PC-3 (cell line): ENCODE measurements at places on chromosomes 1 and 21. TPM values are rescaled to one million over a fixed set of nuclear protein-coding genes. Genes with fewer than 3 reads are reported as not detected.

- H3K36me3 ChIP-seq = peaks cover 4% of the 10 kb centered on the region; the same call in 1 of the 2 replicates
- H3K27me3 ChIP-seq = no peaks in the 10 kb centered on the region
- no peak within 1 kb of the TSS for H3K27ac ChIP-seq
- DNase-seq = peak; percentile 97
Observed at GRCh38 chr1:3796215-3797061, at the start of gene LRRC47. TSS of gene LRRC47 (minus strand) at chr1:3796498. CDS start at chr1:3796476, 22 bp downstream.

DNA sequence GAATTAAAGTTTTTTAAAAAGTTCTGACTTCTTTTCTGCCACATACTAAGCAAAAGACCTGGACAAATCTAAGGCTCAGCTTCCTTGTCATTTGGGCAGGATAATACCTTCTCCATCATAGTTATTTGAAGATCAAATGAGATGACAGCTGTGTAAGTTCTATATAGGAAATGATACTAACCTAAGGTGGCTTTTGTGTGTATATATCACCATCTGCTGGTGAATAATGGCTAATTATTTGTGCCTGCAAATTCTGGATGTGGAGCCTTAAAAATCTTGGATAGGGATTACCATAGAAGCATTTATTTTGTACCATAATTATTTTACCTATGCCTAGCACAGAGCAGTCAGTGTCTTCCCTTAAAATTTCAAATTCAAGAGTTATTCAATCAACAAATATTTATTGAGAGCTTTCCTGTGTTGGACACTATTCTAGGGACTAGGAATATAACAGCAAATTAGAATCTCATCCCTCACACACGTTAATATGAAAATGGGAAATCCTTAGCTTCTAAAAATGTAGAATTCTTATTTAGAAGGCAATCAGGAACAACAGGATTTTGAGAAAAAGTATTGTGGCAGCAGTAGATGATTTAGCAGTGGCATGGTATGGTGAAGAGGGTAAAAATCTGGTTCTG is 89.8 kb downstream of the TMEM200B start:
- no peaks in the 10 kb centered on the region for H3K27me3 ChIP-seq
- H3K36me3 ChIP-seq = no peaks in the 10 kb centered on the region
- H3K27ac ChIP-seq = no peak overlapping the region

GRCh38 chr1:21280011-21280471 is 10.2 kb downstream of the ECE1 start:
- no peaks in the 10 kb centered on the region; the same call in none of the 2 replicates for H3K36me3 ChIP-seq
- no peak overlapping the region for H3K4me3 ChIP-seq
- no peaks in the 10 kb centered on the region for H3K27me3 ChIP-seq
- peak overlapping the region; percentile 11; the same call in 1 of the 2 replicates for H3K27ac ChIP-seq
- peaks cover 11% of the 10 kb centered on the region for H3K4me1 ChIP-seq

- no peaks in the 10 kb centered on the region for H3K4me1 ChIP-seq
- H3K27ac ChIP-seq = no peak overlapping the region
- H3K4me3 ChIP-seq = no peak overlapping the region
Observed at GRCh38 chr1:29626066-29626465, 389.7 kb downstream of the PTPRU start.

- H3K27ac ChIP-seq = no peak overlapping the region
- peaks cover 15% of the 10 kb centered on the region for H3K4me1 ChIP-seq
- no peak for DNase-seq
- no peak overlapping the region for H3K4me3 ChIP-seq
Observed at GRCh38 chr1:29548091-29548490, 311.8 kb downstream of the PTPRU start.

Gene CYYR1
- not detected in 2 replicates for total RNA-seq

- no peak overlapping the region for H3K4me3 ChIP-seq
- peaks cover 46% of the 10 kb centered on the region for H3K27me3 ChIP-seq
- no peaks in the 10 kb centered on the region for H3K36me3 ChIP-seq
Observed at GRCh38 chr1:164905869-164906268, 346.9 kb downstream of the PBX1 start.

GRCh38 chr21:33018707-33019465 is 6.8 kb upstream of the OLIG2 start:
- no peaks in the 10 kb centered on the region for H3K4me1 ChIP-seq
- H3K36me3 ChIP-seq = no peaks in the 10 kb centered on the region
- H3K4me3 ChIP-seq = no peak overlapping the region

GRCh38 chr1:201009962-201010645 is 13.4 kb downstream of the KIF21B start:
- H3K27ac ChIP-seq = no peak overlapping the region
- H3K4me1 ChIP-seq = no peaks in the 10 kb centered on the region
- no peak overlapping the region for H3K4me3 ChIP-seq
- no peaks in the 10 kb centered on the region for H3K36me3 ChIP-seq
- no peak for DNase-seq

Gene IL20
- not detected in 2 replicates for total RNA-seq

DNA sequence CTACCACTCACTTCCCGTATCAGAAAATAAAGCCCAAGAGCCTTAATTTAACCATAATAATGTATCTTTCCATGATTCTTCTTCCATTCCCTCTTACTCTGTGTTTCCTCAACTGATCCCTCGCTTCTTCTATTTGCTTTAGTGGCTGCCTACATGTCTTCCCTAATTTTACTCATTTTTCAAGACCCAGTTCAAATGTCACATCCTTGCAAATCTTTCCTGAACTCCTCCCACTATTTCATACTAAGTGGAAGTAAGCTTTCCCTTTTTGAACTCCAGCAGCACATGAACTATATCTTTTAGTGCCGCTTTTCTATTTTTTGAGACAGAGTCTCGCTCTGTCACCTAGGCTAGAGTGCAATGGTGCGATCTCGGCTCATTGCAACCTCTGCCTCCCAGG is 3.8 kb upstream of the NFYC start:
- no peaks in the 10 kb centered on the region for H3K36me3 ChIP-seq
- no peak overlapping the region for H3K4me3 ChIP-seq
- no peak overlapping the region for H3K27ac ChIP-seq
- no peaks in the 10 kb centered on the region for H3K27me3 ChIP-seq

GRCh38 chr1:59690171-59690930 is 124.4 kb upstream of the HOOK1 start:
- no peak for DNase-seq
- no peak overlapping the region for H3K27ac ChIP-seq
- H3K27me3 ChIP-seq = no peaks in the 10 kb centered on the region

Gene PFDN2
- total RNA-seq = 174 and 197 TPM in 2 replicates

- H3K4me1 ChIP-seq = peaks cover 19% of the 10 kb centered on the region
- peak; percentile 64 for DNase-seq
- no peak overlapping the region for H3K27ac ChIP-seq
- no peak overlapping the region for H3K4me3 ChIP-seq
- no peaks in the 10 kb centered on the region for H3K27me3 ChIP-seq
- H3K36me3 ChIP-seq = peaks cover 24% of the 10 kb centered on the region
Observed at GRCh38 chr1:160244209-160244608, 18.1 kb downstream of the DCAF8 start.

Gene FCAMR
- not detected in 2 replicates for total RNA-seq

Gene LRRC53
- not detected in 2 replicates for total RNA-seq

DNA sequence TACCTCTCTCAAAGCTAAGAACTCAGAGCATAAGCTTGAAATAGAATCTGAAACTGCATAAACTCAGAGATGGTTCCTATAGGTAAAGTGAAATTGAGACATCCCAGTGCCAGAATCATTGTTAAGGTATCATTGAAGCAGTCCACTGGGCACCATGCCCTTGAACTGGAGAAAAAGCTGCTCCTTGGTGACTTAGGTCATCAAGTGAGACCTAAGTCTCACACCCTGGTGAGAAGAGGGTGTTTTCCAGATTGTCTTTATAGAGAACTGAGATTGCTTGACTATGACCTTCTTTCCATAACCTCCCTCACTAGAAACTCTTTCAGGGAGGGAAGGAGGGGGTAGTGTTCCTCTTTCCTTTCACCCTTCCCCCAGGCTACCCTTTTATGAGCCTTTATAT is 9.4 kb upstream of the ATP6V1G3 start:
- H3K27ac ChIP-seq = no peak overlapping the region
- H3K27me3 ChIP-seq = no peaks in the 10 kb centered on the region
- no peak for DNase-seq

- peaks cover 16% of the 10 kb centered on the region for H3K4me1 ChIP-seq
- H3K27me3 ChIP-seq = no peaks in the 10 kb centered on the region
- H3K4me3 ChIP-seq = no peak overlapping the region
- DNase-seq = no peak
- H3K27ac ChIP-seq = no peak overlapping the region
Observed at GRCh38 chr1:168371477-168371876, 90.8 kb downstream of the TBX19 start.

- no peak overlapping the region for H3K27ac ChIP-seq
- H3K27me3 ChIP-seq = no peaks in the 10 kb centered on the region
- no peak for DNase-seq
- no peaks in the 10 kb centered on the region for H3K4me1 ChIP-seq
Observed at GRCh38 chr1:187143783-187144182, 315.0 kb downstream of the PLA2G4A start.

Gene MAN1C1
- 0.11 and 0.75 TPM in 2 replicates for total RNA-seq

Gene FYB2
- not detected in 2 replicates for total RNA-seq

- no peak overlapping the region for H3K4me3 ChIP-seq
- H3K4me1 ChIP-seq = no peaks in the 10 kb centered on the region
- DNase-seq = no peak
- H3K36me3 ChIP-seq = no peaks in the 10 kb centered on the region
- H3K27ac ChIP-seq = no peak overlapping the region
Observed at GRCh38 chr1:59094001-59094400, 202.9 kb upstream of the FGGY start.

GRCh38 chr1:96340686-96341085 is 380.9 kb upstream of the PTBP2 start:
- H3K27me3 ChIP-seq = no peaks in the 10 kb centered on the region
- no peaks in the 10 kb centered on the region for H3K4me1 ChIP-seq
- DNase-seq = no peak
- no peak overlapping the region for H3K27ac ChIP-seq
- H3K36me3 ChIP-seq = no peaks in the 10 kb centered on the region
- H3K4me3 ChIP-seq = no peak overlapping the region

Gene SELP
- not detected in 2 replicates for total RNA-seq

Gene RUNX3
- 2.8 and 3.7 TPM in 2 replicates for total RNA-seq

GRCh38 chr1:246691622-246692495 is 32.4 kb upstream of the SCCPDH start:
- 0 out of 2 replicates have a peak, but pooled peaks cover 5% of the 10 kb centered on the region for H3K4me1 ChIP-seq
- H3K36me3 ChIP-seq = no peaks in the 10 kb centered on the region
- no peak for DNase-seq
- H3K27ac ChIP-seq = no peak overlapping the region
- H3K4me3 ChIP-seq = no peak overlapping the region

DNA sequence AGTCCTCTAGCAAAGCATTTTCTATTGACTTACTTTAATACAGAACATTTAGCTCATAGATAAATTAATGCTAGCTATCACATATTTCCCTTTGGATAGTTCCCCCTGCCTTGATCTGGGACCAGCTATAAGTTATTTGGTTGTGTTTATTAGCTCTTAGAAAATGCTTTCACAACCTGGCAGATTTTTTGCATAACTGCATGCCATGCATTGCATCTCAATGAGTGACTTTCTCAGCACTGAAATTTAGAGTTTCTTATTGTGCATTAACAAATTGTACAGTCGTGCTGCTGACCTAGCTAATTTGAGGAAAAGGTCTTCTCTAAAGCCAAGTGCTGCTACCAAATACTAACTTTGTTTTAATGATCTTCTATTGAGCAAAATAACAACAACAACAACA is 164.8 kb downstream of the PLPPR5 start:
- no peak overlapping the region for H3K27ac ChIP-seq
- H3K4me3 ChIP-seq = no peak overlapping the region
- no peaks in the 10 kb centered on the region for H3K36me3 ChIP-seq
- no peaks in the 10 kb centered on the region for H3K4me1 ChIP-seq

Gene RGS4
- total RNA-seq = 6.0 and 16.6 TPM in 2 replicates

- H3K4me1 ChIP-seq = peaks cover 43% of the 10 kb centered on the region
- no peak overlapping the region for H3K4me3 ChIP-seq
- H3K36me3 ChIP-seq = no peaks in the 10 kb centered on the region
- H3K27ac ChIP-seq = no peak overlapping the region
- DNase-seq = peak; percentile 50
- no peaks in the 10 kb centered on the region for H3K27me3 ChIP-seq
Observed at GRCh38 chr1:109827466-109827865, 63.7 kb upstream of the EPS8L3 start.

DNA sequence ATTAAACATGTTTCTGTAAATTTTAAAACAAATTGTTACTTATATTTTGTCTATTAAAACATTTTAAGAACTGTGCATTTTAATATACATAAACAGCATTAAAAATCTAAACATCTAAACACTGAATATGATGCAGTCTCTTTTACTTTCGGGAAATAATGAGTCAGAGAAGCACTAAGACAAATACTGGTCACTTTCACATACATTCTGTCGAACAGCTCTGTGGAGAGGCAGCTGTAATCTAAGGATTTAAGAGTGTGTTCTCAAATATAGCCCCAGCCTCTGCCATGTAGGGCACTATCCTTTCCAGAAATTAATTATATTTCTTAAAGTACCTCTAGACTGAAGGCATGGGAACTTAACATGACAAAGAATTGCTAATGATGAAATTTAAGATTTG is 89.6 kb upstream of the PTGFR start:
- no peaks in the 10 kb centered on the region for H3K36me3 ChIP-seq
- no peak overlapping the region for H3K27ac ChIP-seq
- no peak overlapping the region for H3K4me3 ChIP-seq
- no peaks in the 10 kb centered on the region for H3K27me3 ChIP-seq
- peaks cover 6% of the 10 kb centered on the region; the same call in 1 of the 2 replicates for H3K4me1 ChIP-seq

DNA sequence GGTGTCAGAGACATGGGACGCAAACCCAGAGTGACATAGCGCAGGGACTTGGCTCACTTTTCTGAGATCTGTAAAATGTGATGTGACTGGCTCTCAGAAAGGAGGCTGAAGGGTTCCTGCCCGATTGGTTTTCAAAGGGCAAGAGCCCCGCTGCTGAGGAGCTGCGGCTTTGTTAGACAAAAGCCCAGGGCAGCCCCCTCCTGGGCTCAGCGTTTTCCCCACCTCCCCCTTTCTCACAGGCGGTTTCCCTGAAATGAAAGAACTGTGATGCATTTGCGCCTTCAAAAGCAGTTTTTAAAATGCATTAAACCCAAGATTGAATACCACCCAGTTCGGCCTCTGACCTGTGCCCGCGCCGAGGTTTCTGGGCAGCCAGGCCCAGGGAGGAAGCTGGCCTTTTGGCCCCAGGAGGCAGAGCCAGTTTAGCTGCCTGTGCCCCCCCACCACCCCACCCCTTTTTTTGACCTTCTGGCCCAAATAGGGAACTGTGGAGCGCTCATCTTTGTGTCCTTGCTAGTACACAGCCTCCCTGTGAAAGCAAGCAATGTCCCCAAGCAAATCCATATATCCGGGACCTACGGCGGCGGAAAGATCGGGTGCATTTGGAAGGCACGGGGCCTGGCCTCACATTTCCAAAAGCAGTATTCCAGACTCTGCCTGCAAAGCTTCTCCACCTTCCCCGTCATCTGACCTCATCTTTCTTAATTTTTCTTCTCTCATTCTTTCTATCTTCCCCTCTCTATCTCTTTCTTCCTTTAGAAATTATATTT is 28.6 kb downstream of the CD247 start:
- H3K4me3 ChIP-seq = no peak overlapping the region
- DNase-seq = no peak
- H3K36me3 ChIP-seq = no peaks in the 10 kb centered on the region
- H3K27ac ChIP-seq = no peak overlapping the region

DNA sequence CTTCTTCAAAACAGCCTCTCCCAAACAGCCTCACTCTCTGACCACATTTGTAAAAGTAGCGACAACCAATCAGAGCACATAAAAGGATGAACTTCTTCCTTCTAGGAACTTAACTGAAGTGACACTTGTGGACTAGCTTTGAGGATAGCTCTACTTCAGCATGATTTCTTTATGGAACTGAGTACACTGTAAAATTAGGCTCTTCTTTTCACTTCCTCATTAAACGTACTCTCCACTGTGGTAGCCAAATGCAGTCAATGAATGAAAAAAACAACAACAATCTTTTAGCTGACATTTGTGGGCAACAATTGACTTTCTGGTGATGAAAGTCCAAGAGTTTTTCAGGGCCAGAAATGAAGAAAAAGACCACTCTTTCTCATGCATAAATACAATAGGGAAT is 9.6 kb downstream of the LRRC53 start:
- no peak for DNase-seq
- no peaks in the 10 kb centered on the region for H3K4me1 ChIP-seq
- peaks cover 22% of the 10 kb centered on the region for H3K27me3 ChIP-seq
- no peak overlapping the region for H3K27ac ChIP-seq
